ENCODE measurements at places on chromosomes 7 and 10. TPM values are rescaled to one million over a fixed set of nuclear protein-coding genes. Genes with fewer than 3 reads are reported as not detected.

NXPH1 gene
- not detected for total RNA-seq

MSRB2 gene
- total RNA-seq: 7.9 TPM

GRCh38 chr7:42186151-42186550 lies 50.9 kb downstream of the GLI3 start:
- H3K4me3 ChIP-seq: no peak overlapping the region
- no peaks in the 10 kb centered on the region for H3K27me3 ChIP-seq
- H3K36me3 ChIP-seq: no peaks in the 10 kb centered on the region
- DNase-seq: no peak
- no peak overlapping the region for H3K27ac ChIP-seq
- H3K4me1 ChIP-seq: peaks cover 2% of the 10 kb centered on the region

DNA sequence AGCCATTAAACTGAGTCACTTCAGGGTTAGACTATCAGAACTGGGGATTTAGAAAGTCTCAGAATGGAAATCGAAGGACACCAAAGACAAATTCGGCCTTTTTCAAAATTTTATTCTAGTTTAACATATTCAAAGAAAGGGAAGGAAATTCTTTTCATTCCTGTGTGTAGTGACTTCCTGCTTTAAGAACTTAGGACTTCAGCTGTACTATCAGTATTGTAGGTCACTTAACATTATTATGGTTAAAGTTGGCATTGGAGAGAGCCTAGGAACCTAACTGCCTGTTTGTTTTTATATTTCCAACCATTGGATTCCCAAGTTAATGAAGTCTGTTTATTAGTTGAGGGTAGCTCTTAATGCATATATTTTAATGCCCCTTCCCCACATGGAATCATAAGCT lies 63.7 kb downstream of the PTEN start:
- no peak overlapping the region for H3K27ac ChIP-seq
- no peak overlapping the region for H3K4me3 ChIP-seq
- no peak for DNase-seq
- peaks cover 75% of the 10 kb centered on the region for H3K4me1 ChIP-seq
- H3K27me3 ChIP-seq: no peaks in the 10 kb centered on the region

LRRC4 gene
- total RNA-seq: not detected

GRCh38 chr7:106681815-106682495 lies 21.0 kb upstream of the CCDC71L start:
- H3K27me3 ChIP-seq: peaks cover 4% of the 10 kb centered on the region
- no peak overlapping the region for H3K4me3 ChIP-seq
- DNase-seq: no peak
- peaks cover 11% of the 10 kb centered on the region for H3K4me1 ChIP-seq

- no peak for DNase-seq
- no peak overlapping the region for H3K27ac ChIP-seq
- H3K36me3 ChIP-seq: no peaks in the 10 kb centered on the region
- H3K4me1 ChIP-seq: no peaks in the 10 kb centered on the region
- no peaks in the 10 kb centered on the region for H3K27me3 ChIP-seq
Measured at GRCh38 chr7:14483663-14484062, 418.9 kb downstream of the DGKB start.

GRCh38 chr7:1873070-1873405 lies 203.0 kb downstream of the ELFN1 start:
- no peak overlapping the region for H3K4me3 ChIP-seq
- no peak for DNase-seq
- peaks cover 10% of the 10 kb centered on the region for H3K4me1 ChIP-seq
- H3K36me3 ChIP-seq: peaks cover 15% of the 10 kb centered on the region
- no peaks in the 10 kb centered on the region for H3K27me3 ChIP-seq
- H3K27ac ChIP-seq: no peak overlapping the region

- H3K4me3 ChIP-seq: no peak overlapping the region
- H3K27me3 ChIP-seq: no peaks in the 10 kb centered on the region
- no peaks in the 10 kb centered on the region for H3K4me1 ChIP-seq
Measured at GRCh38 chr7:854118-854775, 22.0 kb downstream of the SUN1 start.

DNA sequence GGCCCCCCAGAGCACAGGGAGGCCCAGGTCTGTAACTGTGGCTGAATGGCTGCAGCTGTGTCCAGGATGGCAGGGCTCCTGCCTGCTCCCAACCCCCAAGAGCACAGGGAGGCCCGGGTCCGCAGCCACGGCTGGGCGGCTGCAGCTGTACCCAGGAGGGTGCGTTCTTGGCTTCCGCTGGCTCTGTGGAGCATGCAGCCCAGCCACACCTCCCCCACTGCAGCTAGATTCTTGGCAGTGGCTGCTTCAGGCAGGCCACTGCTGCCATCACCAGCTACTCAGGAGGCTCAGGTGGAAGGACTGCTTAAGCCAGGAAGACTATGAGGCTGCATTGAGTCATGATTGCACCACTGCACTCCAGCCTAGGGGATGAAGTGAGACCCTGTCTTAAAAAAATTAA lies 27.9 kb downstream of the C7orf25 start:
- H3K4me1 ChIP-seq: peaks cover 16% of the 10 kb centered on the region
- no peaks in the 10 kb centered on the region for H3K36me3 ChIP-seq
- no peak overlapping the region for H3K4me3 ChIP-seq
- no peak overlapping the region for H3K27ac ChIP-seq

TFR2 gene
- total RNA-seq: 10.9 TPM

ZCCHC24 gene
- total RNA-seq: 0.78 TPM

GRCh38 chr7:46391231-46392201 lies 470.4 kb upstream of the IGFBP3 start:
- no peak overlapping the region for H3K4me3 ChIP-seq
- H3K27me3 ChIP-seq: no peaks in the 10 kb centered on the region
- H3K27ac ChIP-seq: no peak overlapping the region
- no peaks in the 10 kb centered on the region for H3K36me3 ChIP-seq
- DNase-seq: no peak
- H3K4me1 ChIP-seq: no peaks in the 10 kb centered on the region
